Mesangial cell (primary cell): ENCODE measurements at places on chromosomes 2 and 18. TPM values are rescaled to one million over a fixed set of nuclear protein-coding genes. Genes with fewer than 3 reads are reported as not detected.

COL3A1 gene
- 123 and 540 TPM in 2 replicates for total RNA-seq

CNGA3 gene
- total RNA-seq: not detected in 2 replicates

CHN1 gene
- 10.8 and 18.7 TPM in 2 replicates for total RNA-seq

RESP18 gene
- not detected in 2 replicates for total RNA-seq

NEURL3 gene
- total RNA-seq: 0.49 and 4.2 TPM in 2 replicates

LDLRAD4 gene
- total RNA-seq: 2.4 and 2.5 TPM in 2 replicates

GCG gene
- total RNA-seq: not detected in 2 replicates

GPR55 gene
- total RNA-seq: not detected in 2 replicates

NEUROD1 gene
- total RNA-seq: not detected in 2 replicates

EN1 gene
- total RNA-seq: 0.16 TPM in 1 of 2 replicates, not detected in the other

LRP1B gene
- total RNA-seq: under 0.01 and 0.13 TPM in 2 replicates
